ENCODE measurements at places on chromosomes 6 and 20. TPM values are rescaled to one million over a fixed set of nuclear protein-coding genes. Genes with fewer than 3 reads are reported as not detected.

AIF1 gene
- not detected for total RNA-seq

PTCRA gene
- not detected for total RNA-seq

RSPH9 gene
- total RNA-seq = 0.34 TPM

DDX43 gene
- total RNA-seq = not detected

PRSS16 gene
- total RNA-seq = 3.2 TPM

FABP7 gene
- not detected for total RNA-seq

MEI4 gene
- not detected for total RNA-seq

TPBG gene
- total RNA-seq = 36.5 TPM

IL17A gene
- not detected for total RNA-seq

PPP1R3G gene
- 2.0 TPM for total RNA-seq

LINC00237 gene
- not detected for total RNA-seq

GHRH gene
- not detected for total RNA-seq

LY6G6C gene
- 0.23 TPM for total RNA-seq

SLC22A7 gene
- total RNA-seq = not detected

HSPA12B gene
- 0.25 TPM for total RNA-seq

EDN1 gene
- total RNA-seq = 37.9 TPM

HUS1B gene
- 0.31 TPM for total RNA-seq

TFAP2C gene
- 13.4 TPM for total RNA-seq

Data from A549 treated with Mapracorat at 1 μM for 4 hours (cell line).